ENCODE measurements at places on chromosomes 3 and 15.

DNA sequence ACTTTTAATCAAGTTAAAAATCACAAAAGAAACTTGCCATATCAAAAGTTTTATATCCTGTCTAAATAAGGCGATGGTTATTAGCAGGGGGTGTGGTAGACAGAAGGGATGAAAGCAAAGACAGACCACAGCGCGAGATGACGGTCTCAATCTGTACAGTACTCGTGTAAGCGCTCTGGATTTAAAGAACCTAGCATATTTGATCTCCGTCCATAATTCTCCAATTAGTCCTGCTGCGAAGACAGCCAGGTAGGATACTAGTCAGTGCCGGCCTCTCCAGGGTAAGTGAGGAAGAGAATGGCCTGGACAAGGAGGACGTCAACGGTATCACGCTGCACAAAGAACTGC lies 701 bp downstream of the SGO1 start:
- no peak for DNase-seq

- no peak for DNase-seq
Observed at GRCh38 chr3:141412087-141412935, 44.0 kb downstream of the ZBTB38 start.

DNA sequence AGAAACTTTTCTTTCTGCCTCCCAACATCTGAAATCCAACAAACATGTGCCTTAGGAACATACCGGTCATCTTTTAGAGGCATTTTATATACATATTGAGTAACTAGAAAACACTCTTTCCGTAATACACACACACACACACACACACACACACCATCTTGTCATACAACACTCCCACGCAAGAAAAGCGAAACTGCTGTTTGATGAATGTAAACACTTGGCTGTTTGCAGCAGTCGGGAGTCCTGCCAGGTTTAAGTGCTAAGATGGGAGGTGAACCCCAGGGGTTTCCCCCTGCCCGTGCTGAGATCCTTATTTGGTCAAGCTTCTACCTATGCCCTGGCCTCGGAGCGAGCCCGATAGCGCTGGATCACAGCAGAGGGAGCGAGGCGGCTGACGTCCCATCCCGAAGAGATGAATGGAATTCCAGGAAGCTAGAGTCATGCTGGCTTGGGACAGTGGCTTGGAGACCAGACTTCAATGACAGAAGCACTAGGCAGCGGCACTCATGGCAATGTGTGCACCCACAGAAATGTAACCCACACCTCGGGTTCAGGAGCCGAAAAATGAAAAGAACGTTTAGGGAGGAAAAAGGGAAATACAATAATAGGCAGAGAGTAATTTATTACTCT lies 1.3 kb upstream of the THBS1 start:
- peak; percentile 85 for DNase-seq

- no peak for DNase-seq
Observed at GRCh38 chr15:43702701-43703424, 9.2 kb downstream of the CKMT1A start.

GRCh38 chr15:92617549-92618520 lies 37.7 kb downstream of the FAM174B start:
- DNase-seq = no peak

DNA sequence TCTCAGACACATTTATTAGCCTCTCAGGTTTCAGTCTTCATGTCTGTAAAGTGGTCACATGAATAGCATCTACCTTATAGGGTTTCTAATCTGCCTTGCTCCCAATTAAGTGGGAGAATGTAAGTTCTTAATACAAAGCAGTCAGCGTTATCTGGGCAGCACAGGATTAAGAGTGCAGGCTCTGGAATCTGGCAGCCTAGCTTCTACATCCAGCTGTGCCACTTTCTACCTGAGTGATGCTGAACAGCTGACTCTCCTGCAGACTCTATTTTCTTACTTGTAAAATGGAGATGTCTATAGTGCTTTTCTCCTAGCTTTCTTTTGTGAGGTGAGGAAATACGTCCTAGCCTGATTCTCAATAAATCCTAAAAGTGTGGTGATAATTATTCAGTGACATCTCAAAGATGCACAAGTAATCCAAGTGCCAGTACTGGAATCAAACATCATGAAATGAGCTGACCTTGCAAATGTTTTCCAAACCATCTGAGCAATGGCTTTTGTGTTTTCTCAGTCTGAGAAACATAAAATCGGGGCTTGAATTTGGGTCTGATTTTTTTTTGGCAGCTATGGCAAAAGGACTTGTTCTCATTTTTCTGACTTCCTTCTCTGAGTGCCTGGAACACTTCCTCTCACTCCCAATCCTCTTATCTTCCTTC lies 232.2 kb upstream of the FEZF2 start:
- DNase-seq = no peak

- no peak for DNase-seq
Observed at GRCh38 chr15:80580106-80580505, 115.0 kb upstream of the ABHD17C start.

- DNase-seq = no peak
Observed at GRCh38 chr3:52218454-52218853, 7.0 kb downstream of the TLR9 start.

Data from fibroblast of skin of left biceps (primary cell).